ENCODE measurements at places on chromosomes 4 and X.

GRCh38 chr4:128332081-128332480 is 44.5 kb upstream of the PGRMC2 start:
- no peak for DNase-seq

- no peak for DNase-seq
These were observed 216.0 kb upstream of the FTHL17 start for GRCh38 chrX:31287861-31288260.

- DNase-seq = no peak
These were observed 95.7 kb upstream of the FAM47A start for GRCh38 chrX:34227804-34228203.

- no peak for DNase-seq
These were observed 2.7 kb upstream of the AVPR2 start for GRCh38 chrX:153901753-153902140.

GRCh38 chr4:42656679-42656943 is 294 bp downstream of the ATP8A1 start:
- no peak for DNase-seq

GRCh38 chrX:105975382-105975781 is 63.1 kb downstream of the SERPINA7 start:
- no peak for DNase-seq

DNA sequence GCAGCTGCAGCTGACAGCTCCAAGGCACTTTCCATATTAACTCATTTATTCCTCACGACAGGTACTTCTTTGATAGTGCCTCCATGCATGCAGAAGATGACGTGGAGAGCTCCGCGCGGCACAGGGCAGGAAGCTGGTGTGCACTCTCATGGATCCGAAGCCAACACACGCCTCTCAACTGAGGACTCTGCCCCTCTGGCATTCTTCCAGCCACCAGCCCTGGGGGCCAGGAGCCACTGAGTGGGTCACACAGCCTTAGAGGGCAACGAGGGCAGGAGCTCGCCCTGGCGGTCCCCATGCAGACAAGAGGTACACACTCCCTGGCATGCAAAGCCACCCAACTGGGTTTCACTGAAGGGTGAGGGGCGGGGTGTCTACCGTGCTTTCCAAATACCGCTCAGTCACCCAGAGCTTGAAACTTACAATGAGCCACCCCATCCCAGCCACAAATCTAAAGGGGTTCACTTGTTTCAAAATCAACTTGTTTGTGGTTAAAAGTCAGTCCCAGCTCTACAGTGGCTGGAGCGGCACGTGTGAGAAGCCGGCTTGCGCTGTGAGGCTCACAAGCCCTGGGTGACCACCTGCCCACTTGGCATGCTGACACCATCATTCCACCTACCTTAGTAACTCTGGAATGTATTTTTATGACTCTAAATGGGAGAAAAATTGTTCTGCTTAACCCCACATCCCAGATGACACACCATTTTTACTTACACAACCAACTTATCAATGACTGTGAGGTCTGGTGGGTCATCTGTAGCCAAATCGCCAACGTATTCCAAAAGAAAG is 16.2 kb downstream of the NOP14 start:
- no peak for DNase-seq

DNA sequence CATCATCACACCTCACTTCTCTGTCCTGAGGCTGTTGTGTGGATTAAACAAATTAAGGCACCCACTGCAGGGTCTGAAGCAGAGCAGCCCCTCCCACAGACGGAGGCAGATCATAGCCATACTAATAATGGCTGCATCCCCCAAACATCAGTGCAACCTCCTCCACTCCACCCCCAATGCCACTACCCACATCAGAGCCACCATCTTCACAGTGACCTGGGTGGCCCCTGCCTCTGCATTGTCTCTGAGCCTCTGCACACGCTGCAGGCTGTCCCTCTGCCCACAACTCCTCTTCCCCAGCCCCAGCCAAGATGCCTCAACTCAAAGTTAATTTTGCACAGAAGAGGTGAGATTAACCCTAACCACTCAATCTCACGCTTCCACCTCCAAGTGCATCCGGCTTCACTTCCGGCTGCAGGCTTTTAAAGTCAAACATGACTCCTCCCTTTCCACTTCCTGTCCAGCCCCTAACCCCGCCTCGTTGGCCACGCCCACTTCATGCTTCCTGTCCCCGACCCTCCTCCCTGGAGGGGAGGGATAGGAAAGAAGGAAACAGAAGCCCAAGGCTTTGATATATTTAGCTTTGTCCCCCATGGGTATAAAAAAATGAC is 22.7 kb downstream of the JAKMIP1 start:
- DNase-seq = no peak

All from stimulated activated CD4-positive, alpha-beta T cell treated with anti-CD3 and anti-CD28 coated beads, Interleukin-1b, Interleukin-23, amount 100 ng/mL, for 24 hours (primary cell).